Stimulated activated CD4-positive, alpha-beta T cell treated with anti-CD3 and anti-CD28 coated beads, Interleukin-4, amount 100 ng/mL, for 4 hours (primary cell): ENCODE measurements at places on chromosomes 3 and 15.

DNA sequence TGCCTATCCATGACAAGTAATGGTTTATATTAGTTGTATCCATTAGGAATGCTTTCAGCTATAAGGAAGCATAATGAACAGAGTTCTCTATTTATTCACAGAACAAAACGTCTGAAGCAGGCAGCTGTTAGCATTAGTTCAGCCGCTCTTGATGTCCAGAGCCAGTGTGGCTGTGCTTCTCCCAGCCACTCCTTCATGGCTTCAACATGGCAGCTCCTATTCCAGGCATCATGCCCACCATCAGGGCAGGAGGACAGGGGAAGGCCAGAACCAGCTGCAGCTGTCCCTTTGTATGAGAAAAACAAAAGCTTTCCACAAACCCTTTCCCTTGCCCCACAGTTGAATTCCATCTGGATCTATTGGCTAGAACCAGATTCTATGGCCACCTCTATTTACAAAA lies 12.9 kb upstream of the SNRK start:
- DNase-seq: no peak

- no peak for DNase-seq
Measured at GRCh38 chr15:57003418-57003817, 85.0 kb downstream of the TCF12 start.

GRCh38 chr3:60076331-60076730 lies 1026.5 kb upstream of the CFAP20DC start:
- DNase-seq: no peak

DNA sequence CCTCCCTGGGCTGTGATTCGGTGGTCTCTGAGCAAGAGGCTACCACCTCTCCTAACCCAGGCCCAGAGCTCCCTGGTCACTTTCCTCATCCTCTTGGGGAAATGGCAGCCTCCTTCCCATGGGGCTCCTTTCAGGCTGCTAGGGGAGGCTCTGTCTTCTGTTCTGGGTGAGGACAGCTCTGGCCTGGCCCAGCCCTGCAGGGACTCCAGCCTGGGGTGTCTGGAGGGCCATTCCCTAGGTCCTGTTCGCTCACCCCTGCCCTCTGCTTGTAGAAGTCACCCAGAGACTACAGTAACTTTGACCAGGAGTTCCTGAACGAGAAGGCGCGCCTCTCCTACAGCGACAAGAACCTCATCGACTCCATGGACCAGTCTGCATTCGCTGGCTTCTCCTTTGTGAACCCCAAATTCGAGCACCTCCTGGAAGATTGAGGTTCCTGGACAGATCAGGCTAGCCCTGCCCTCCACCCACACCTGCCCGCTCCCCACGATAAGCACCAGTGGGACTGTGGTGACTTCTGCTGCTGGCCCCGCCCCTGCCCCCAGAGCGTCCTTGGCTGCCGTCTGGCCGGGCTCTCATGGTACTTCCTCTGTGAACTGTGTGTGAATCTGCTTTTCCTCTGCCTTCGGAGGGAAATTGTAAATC lies 30.9 kb downstream of the PRKCD start:
- DNase-seq: no peak

- DNase-seq: no peak
Measured at GRCh38 chr15:92073044-92073785, 219.7 kb downstream of the SLCO3A1 start.

DNA sequence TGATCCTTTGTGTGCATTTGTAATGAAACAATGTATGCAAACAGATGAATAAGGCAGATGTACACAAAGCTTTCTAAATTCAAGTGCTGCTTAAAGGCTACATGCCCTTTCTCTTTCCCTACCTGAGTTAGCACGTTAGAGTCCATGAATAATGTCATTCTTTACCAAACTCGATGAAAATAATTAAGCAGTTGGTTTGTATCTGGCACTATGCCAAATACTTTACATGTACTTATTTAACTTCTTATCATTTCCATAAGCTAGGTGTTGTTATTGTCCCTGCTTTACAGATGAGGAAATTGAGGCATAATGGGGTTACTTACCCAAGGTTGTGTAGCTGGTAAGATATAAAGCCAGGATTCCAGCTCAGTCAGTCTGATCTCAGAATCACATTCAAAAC lies 2.4 kb downstream of the GPR171 start:
- no peak for DNase-seq

- DNase-seq: no peak
Measured at GRCh38 chr3:146078031-146078430, 83.0 kb downstream of the PLOD2 start.

DNA sequence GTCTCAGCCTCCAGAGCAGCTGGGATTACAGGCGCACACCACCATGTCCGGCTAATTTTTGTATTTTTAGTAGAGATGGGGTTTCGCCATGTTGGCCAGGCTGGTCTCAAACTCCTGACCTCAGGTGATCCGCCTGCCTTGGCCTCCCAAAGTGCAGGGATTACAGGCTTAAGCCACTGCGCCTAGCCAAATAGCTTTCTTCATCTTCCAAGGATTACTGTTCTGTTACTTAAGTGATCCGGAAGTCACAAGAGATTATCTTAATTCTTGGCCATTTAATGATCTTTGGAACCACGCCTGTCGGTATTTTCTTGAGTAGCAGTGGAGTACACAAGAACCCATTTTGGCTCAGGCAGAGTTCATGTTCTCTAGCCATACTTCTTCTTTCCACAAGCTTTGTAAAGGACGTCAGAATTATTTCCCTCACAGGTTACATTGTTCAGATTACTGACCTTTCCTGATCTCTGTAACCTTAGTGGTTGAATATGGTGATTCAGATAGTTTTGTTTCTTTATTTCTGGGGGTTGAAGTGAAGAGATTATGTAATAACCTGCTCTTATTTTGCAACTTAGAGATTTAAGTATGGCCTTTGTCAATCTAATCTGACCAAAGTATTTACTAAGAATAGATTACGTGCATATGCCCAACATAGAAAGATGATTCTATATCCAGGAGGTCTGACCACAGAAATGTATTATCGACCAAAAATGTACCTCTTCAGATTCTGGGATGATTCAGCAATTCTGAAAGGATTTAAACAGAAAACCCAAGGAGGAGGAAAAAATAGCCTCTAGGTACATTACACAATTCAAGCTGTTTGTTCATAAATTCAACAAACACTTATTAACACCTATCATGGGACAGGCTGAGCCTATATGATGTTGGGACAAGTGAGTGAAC lies 132.2 kb downstream of the GREM1 start:
- no peak for DNase-seq

DNA sequence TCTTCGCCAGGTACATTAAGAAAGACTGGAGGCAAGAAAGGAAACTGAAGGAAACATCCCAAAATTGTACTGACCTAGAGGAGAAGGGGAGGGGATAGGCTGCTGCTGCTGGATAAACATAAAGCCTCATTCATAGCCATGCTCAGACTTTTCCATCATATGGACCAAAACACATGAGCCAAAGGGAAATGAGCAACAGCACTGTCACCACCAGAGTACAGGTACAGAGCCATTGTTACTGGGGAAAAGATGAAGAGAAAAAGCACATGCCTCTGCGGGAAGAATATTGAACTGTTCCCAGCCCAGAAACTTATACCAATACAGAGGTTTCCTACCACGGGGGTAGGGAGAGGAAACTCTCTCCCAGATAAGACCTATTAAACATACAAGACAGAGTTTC lies 861.9 kb downstream of the NTRK3 start:
- no peak for DNase-seq

DNA sequence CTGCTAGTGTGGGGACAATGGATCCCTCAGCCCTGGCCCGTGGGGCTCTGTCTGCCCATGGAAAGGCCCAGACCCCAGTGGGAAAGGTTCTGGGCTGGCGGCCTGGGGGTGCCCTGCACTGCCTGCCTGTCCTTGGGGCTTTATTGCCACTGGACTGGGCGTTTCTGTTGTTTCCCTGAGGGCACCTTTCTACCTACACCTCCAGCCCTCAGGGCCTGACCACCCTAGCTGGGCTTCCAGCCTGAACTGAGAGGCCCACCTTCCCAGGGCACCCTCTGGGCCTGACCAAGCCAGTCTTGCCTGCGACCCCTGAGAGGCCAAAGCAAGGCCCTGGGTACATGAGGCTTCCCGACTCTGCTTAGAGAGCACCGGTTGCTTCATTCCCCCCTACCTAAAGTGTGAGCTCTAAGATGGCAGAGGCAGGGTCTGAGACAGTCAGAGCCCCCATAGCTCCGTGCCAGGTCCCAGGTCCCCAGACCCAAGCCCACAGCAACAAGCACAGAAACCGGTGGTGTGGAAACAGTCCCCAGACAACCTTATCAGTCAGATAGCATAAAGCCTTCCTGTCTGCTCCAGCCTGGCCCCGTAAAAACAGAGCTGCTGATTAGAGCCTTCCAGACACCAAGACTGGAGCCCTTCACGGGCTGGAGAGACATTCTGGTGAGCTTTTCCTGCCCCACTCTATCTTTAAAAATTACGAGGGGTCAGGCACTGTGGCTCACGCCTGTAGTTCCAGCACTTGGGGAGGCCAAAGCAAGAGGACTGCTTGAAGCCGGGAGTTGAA lies 102.8 kb downstream of the CHSY1 start:
- no peak for DNase-seq
